ENCODE measurements at places on chromosomes 1 and 21. TPM values are rescaled to one million over a fixed set of nuclear protein-coding genes. Genes with fewer than 3 reads are reported as not detected.

E2F2 gene
- total RNA-seq, result 7.2 TPM

PTAFR gene
- total RNA-seq, result 2.0 TPM

GRCh38 chr21:34845521-34846451 lies 177.0 kb downstream of the CLIC6 start:
- peak; percentile 53 for DNase-seq

DNA sequence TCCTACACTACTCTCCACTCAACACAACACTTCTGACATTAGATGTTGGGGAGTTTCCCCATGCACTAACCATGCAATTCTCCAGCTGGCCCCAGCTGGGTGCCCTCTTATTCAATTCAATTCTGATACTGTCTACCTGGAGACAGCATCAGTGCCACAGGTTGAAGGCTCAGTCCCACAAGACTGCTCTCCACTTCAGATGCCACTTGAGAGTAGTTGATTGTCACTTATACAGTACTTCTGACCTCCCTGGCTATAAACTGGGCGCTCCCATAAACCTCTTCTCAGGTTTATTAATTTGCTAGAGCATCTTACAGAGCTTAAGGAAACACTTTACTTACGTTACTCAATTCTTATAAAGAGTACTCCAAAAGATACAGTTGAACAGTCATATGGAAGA lies 442.3 kb downstream of the LRRIQ3 start:
- DNase-seq, result no peak

GRCh38 chr1:29672416-29673227 lies 436.3 kb downstream of the PTPRU start:
- DNase-seq, result no peak

DNA sequence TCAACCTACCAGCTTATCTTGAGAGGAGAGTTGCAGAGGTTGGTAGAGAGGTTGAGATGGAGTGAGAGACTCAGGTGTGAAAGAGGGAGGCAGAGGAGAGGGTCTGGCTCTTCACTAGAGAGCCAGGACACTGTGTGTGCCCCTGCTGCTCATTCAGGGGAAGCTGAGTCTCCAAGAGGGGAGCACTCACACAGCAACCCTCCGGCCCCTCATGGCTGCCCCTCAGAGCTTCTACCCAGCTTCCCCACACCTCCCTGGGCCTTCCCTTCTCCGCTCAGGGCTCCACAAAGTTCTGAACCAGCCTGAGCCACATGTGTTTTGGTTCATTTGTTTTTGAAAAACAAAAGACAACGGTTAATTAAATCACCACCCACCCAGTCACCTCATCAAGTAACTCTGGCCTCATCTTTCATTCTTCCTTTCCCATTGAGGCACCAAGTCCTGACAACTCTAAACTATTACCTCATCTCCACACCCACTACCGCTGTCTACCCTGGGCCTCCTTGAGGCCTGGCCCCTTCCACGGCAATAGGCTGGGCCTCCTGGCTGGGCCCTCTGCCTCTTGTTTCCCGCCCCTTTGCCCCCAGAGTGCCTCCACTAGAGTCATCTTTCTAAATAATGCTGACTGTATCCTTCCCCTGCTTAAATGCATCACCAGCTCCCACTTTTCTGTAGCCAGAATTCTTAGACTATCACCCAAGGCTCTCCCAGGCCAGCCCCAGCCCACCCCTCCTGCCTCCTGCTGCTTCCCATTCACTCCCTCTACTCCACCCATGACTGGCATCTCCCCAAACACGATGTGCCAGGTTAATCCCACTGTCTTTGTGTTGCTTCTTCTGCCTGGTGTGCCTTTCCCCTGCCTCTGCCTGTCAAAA lies 33.0 kb downstream of the TNNT2 start:
- DNase-seq, result no peak

GRCh38 chr1:59541161-59541560 lies 244.3 kb downstream of the FGGY start:
- DNase-seq, result no peak
